ENCODE measurements at places on chromosomes 3 and 15.

DNA sequence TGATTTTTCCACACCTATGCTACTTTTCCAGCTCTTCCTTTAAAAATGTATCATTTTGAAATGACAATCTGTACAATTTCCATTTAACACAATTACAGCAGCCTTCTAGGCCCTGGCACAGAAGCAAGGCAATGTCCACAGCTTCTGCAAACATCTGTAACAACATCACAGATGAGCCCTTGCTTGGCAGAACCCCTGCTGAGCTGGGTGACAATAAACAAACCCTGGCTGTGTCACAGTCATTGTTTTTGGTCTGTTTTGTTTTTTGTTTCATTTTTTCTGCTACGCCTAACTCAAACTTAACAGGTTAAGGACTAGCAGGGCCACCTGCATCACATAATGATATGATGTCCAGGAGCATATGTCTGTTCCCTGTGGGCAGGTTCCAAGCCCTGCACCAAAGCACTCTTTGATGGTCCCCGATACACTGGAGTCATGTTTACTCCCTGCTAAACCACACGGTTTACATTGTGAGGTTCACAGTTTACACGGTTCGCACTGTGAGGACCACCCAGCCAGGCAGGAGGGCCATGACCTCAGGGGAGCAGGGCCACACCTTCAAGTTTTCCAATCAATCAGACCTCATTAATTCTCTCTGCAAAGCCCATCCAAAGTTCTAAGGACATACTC, 186.8 kb upstream of the CHRNA7 start:
- H3K4me3 ChIP-seq, result no peak overlapping the region
- H3K36me3 ChIP-seq, result no peaks in the 10 kb centered on the region
- no peaks in the 10 kb centered on the region for H3K4me1 ChIP-seq
- DNase-seq, result no peak
- peaks cover 4% of the 10 kb centered on the region for H3K27me3 ChIP-seq

- peak overlapping the region; percentile 45 for H3K4me3 ChIP-seq
- H3K4me1 ChIP-seq, result peaks cover 31% of the 10 kb centered on the region
- no peak for DNase-seq
- no peaks in the 10 kb centered on the region for H3K27me3 ChIP-seq
- H3K36me3 ChIP-seq, result peaks cover 49% of the 10 kb centered on the region
- H3K27ac ChIP-seq, result peak overlapping the region; percentile 82
Observed at GRCh38 chr3:47008851-47009224, 29.4 kb downstream of the NBEAL2 start.

- no peaks in the 10 kb centered on the region for H3K27me3 ChIP-seq
- no peak overlapping the region for H3K4me3 ChIP-seq
- no peaks in the 10 kb centered on the region for H3K36me3 ChIP-seq
- H3K4me1 ChIP-seq, result peaks cover 6% of the 10 kb centered on the region
- H3K27ac ChIP-seq, result no peak overlapping the region
Observed at GRCh38 chr3:194162070-194162678, 26.2 kb downstream of the HES1 start.

GRCh38 chr3:48558493-48559134, 2.0 kb upstream of the PFKFB4 start:
- H3K36me3 ChIP-seq, result no peaks in the 10 kb centered on the region
- peak overlapping the region; percentile 88 for H3K4me3 ChIP-seq
- H3K27me3 ChIP-seq, result no peaks in the 10 kb centered on the region

GRCh38 chr3:47503033-47503432, 10.5 kb downstream of the ELP6 start:
- no peaks in the 10 kb centered on the region for H3K27me3 ChIP-seq
- H3K36me3 ChIP-seq, result peaks cover 99% of the 10 kb centered on the region
- no peaks in the 10 kb centered on the region for H3K4me1 ChIP-seq
- H3K27ac ChIP-seq, result no peak overlapping the region
- H3K4me3 ChIP-seq, result no peak overlapping the region

DNA sequence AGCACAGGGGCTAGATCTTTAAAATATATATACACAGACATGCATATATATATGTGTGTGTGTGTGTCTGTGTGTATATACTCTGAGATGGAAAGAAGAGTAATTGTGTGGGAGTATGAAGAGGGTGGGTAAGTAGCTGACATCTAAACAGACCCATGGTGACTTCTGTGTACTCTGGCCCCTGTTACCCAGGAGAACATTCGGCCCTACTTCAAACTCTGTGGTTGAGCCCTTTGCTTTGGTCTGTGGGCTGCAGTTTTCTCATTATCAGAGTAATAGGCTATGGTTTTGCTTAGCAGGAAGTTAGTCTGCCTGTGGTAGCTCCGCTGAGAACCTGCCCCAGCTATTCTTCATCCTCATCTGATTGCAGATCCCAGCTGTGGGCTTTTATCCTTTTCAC, 141.4 kb downstream of the RBPMS2 start:
- no peak for DNase-seq
- no peak overlapping the region for H3K4me3 ChIP-seq
- H3K36me3 ChIP-seq, result no peaks in the 10 kb centered on the region
- peak overlapping the region; percentile 57 for H3K27ac ChIP-seq
- H3K27me3 ChIP-seq, result no peaks in the 10 kb centered on the region

DNA sequence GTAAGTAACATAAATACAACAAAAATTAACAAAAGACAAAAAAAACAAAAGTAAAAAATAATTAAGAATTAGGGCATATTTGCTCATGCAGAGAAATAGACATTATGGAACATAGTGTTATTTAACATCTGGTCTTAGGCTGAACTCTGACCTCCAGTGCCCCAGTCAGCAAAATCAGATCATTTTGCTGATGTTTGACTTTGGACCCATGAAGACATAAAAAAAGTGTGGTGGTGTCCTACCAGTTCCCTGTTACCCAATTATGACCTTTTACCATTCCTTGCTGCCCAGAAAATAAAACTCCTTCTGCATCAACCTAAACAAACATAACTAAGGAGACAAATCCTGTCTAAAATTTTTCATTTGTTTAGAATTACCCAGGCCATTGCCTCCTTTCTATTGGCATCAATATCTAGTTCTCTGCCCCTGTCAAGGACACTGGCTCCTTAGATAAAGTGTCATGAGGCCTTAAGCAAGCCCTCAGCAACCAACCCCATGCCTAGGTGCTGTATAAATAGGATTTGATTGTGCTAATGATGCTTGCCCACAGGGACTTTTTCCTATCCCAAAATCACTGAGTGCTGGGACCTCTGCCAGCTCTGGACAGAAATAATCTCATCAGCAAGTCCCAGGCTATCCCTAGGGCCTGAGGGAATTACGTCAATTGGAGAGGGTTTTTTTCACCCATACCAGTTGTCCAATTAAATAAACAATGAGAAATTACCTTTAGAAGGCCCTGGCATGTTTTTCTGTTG, 334.5 kb upstream of the UMPS start:
- no peak for DNase-seq
- H3K27me3 ChIP-seq, result no peaks in the 10 kb centered on the region
- no peak overlapping the region for H3K27ac ChIP-seq
- H3K4me3 ChIP-seq, result no peak overlapping the region
- no peaks in the 10 kb centered on the region for H3K36me3 ChIP-seq

GRCh38 chr3:42488687-42489086, 13.8 kb upstream of the VIPR1 start:
- H3K27ac ChIP-seq, result no peak overlapping the region
- H3K27me3 ChIP-seq, result no peaks in the 10 kb centered on the region
- H3K4me3 ChIP-seq, result no peak overlapping the region
- no peaks in the 10 kb centered on the region for H3K36me3 ChIP-seq
- H3K4me1 ChIP-seq, result no peaks in the 10 kb centered on the region

DNA sequence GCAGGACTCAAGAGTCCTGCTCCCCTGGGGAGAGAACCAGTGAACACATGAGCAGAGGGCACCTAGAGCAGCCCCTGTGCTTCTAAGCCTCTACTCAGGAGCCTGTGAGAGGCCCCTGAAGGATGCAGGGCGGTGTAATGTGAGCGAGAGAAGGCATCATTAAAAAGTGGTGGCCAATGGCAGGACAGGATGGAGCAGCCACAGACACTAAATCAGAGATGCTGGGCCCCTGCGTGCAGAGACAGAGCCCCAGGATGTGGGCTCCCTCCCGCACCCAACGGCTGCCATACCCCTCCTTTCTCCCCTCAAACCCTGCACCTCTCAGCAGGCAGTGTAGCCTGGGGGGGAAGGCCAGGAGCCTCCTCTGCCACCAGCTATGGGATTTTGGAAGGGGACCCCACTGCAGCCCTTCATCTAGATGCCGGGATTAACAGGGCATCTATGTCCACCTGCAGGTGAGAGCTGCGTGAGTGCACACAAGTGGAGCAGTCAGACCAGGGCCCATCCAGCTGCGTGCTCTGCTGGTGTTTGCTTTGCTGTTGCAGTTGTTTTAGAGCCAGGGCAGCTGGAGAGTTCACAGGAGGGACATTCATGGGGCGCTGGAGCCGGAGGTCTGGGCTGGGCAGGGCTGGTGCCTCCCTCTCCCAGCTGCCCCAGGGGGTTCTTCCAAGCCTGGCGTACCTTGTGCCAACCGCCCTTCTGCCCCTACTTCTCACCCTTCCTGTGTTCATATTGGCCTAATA, 5.1 kb upstream of the IQSEC1 start:
- H3K4me3 ChIP-seq, result no peak overlapping the region
- peaks cover 30% of the 10 kb centered on the region for H3K4me1 ChIP-seq
- no peak overlapping the region for H3K27ac ChIP-seq
- DNase-seq, result no peak
- peaks cover 14% of the 10 kb centered on the region for H3K27me3 ChIP-seq

GRCh38 chr15:38073178-38073946, 138.9 kb downstream of the TMCO5A start:
- peak overlapping the region; percentile 88 for H3K27ac ChIP-seq
- no peaks in the 10 kb centered on the region for H3K27me3 ChIP-seq
- DNase-seq, result no peak
- no peaks in the 10 kb centered on the region for H3K36me3 ChIP-seq
- H3K4me1 ChIP-seq, result peaks cover 22% of the 10 kb centered on the region
- peak overlapping the region; percentile 52 for H3K4me3 ChIP-seq

GRCh38 chr3:29240248-29240647, 40.6 kb upstream of the RBMS3 start:
- no peak for DNase-seq
- no peaks in the 10 kb centered on the region for H3K4me1 ChIP-seq
- H3K36me3 ChIP-seq, result no peaks in the 10 kb centered on the region
- H3K27ac ChIP-seq, result no peak overlapping the region
- no peaks in the 10 kb centered on the region for H3K27me3 ChIP-seq
- H3K4me3 ChIP-seq, result no peak overlapping the region

- no peaks in the 10 kb centered on the region for H3K27me3 ChIP-seq
- no peak overlapping the region for H3K4me3 ChIP-seq
- no peaks in the 10 kb centered on the region for H3K4me1 ChIP-seq
- no peak overlapping the region for H3K27ac ChIP-seq
- DNase-seq, result no peak
Observed at GRCh38 chr3:71916747-71917369, 131.9 kb upstream of the PROK2 start.

DNA sequence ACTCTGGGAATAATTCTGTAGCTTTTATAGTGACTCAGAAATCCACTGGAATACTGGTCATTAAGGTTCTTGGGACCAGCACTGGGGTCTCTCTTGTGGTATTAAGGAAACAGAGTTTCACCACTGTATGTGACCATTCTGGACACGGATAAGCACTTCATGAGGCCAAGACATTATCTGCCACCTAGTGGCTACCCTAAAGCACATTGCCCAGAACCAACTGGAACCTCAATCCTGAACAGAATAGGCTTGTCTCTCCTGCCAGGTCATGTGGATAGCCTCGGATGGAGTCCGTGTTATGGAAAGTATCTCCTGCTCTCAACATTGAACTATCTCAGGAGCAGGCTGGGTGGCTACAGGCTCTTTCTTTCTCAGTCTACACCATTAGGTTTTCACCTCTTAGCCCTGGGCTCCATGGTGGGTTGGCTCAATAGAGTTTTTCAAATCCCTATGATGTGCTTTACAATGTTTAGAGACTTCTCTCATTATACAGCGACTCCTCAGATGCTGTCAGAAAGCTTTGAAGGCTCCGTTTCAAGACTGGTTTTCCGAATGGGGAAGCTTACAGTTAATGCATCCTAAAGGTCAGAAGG, 167.6 kb upstream of the ST8SIA2 start:
- no peak overlapping the region for H3K4me3 ChIP-seq
- no peak for DNase-seq
- no peak overlapping the region for H3K27ac ChIP-seq
- H3K27me3 ChIP-seq, result no peaks in the 10 kb centered on the region

DNA sequence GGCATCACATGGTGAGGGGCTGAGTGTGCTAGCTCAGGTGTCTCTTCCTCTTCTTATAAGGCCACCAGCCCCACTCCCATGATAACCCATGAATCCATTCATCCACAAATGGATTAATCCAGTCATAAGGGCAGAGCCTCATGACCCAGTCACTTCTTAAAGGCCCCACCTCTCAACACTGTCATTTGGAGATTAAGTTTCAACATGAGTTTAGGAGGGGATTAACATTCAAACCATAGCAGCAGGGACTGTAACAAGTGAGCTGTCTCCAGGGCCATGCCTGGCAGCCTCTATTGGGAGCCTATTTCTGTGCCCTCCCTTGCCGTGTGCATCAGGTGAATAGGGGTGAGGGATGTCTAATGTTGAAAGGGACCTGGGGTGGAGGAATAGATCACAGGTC, 77.5 kb downstream of the CHRD start:
- H3K4me3 ChIP-seq, result no peak overlapping the region
- H3K4me1 ChIP-seq, result no peaks in the 10 kb centered on the region
- H3K36me3 ChIP-seq, result no peaks in the 10 kb centered on the region
- no peak overlapping the region for H3K27ac ChIP-seq
- no peak for DNase-seq

DNA sequence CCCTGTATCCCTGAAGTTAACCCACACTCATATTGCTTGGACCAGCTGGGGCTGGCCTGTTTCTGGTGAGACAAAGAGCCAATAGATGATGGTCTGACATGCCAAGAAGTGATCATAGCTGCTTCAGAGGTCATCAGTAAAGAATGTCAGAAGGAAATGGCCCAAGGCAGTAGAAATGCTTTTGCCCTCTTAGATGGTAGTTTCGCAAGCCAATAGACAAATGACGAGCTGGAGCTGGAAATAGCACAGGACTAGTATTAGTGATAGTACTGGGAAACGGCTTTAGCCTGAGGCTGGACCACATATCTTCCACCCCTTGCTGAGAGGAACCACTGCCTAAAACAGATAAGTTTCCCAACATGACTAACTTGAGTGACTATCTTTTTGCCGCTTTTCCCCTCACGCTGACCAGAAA, 176.1 kb upstream of the THBS1 start:
- H3K4me1 ChIP-seq, result peaks cover 5% of the 10 kb centered on the region
- no peaks in the 10 kb centered on the region for H3K27me3 ChIP-seq
- no peaks in the 10 kb centered on the region for H3K36me3 ChIP-seq
- DNase-seq, result no peak
- peak overlapping the region; percentile 21 for H3K27ac ChIP-seq

GRCh38 chr3:36786921-36787890, 22.9 kb upstream of the DCLK3 start:
- no peak overlapping the region for H3K27ac ChIP-seq
- H3K36me3 ChIP-seq, result no peaks in the 10 kb centered on the region
- no peak for DNase-seq
- no peaks in the 10 kb centered on the region for H3K4me1 ChIP-seq
- H3K4me3 ChIP-seq, result no peak overlapping the region

DNA sequence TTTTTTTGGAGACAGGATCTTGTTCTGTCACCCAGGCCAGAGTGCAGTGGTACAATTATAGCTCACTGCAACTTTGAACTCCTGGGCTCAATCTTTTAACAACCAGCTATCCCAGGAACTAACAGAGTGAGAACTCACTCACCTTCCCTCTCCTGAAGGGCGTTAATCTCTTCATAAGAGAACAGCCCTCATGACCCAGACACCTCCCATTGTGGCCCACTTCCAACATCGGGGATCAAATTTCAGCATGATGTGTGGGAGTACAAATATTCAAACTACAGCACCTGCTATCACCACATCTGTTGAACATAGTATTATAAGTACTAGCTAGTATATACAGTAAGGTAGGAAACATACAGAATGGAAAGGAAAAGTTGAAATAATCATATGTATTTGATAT, 132.5 kb downstream of the DOCK3 start:
- no peaks in the 10 kb centered on the region for H3K36me3 ChIP-seq
- no peaks in the 10 kb centered on the region for H3K27me3 ChIP-seq
- no peaks in the 10 kb centered on the region for H3K4me1 ChIP-seq
- no peak overlapping the region for H3K4me3 ChIP-seq
- no peak overlapping the region for H3K27ac ChIP-seq
- DNase-seq, result no peak

All from spleen (tissue), 13 donors.